ENCODE measurements at places on chromosomes 13 and 19.

- DNase-seq = no peak
Measured at GRCh38 chr13:63208826-63209225, 1793.2 kb upstream of the PCDH20 start.

DNA sequence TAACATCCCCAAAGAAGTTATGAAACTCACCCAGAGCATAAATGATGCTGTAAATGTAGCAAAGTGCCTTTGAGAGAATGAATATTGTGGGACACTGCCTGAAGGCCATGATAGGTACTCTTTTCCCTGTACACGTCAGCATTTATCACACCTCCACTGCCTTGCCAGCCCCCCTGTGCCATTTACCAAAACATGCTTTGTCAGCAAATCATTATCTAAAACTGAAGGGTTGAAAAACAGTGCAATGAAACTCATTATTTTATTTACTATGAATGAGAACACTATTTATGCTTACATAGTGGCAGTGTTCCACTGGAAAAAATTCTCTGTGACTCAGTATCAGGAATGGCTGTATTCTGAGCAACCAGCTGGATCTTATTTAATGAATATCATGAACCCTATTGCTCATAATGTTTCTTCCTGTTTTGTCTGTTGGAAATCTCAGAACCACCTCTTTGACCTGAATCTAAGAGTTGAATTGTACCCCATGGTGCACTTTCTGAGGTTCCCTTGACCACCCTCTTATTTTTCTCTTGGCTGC is 564.1 kb downstream of the DCT start:
- no peak for DNase-seq

GRCh38 chr19:51147663-51148062 is 5.6 kb downstream of the SIGLEC7 start:
- DNase-seq = no peak

- no peak for DNase-seq
Measured at GRCh38 chr19:1356508-1356865, 27.2 kb upstream of the NDUFS7 start.

GRCh38 chr13:50650592-50651504 is 192.6 kb downstream of the DLEU7 start:
- no peak for DNase-seq

GRCh38 chr13:111345682-111346081 is 25.2 kb downstream of the TEX29 start:
- no peak for DNase-seq

GRCh38 chr19:41363371-41363752 is 587 bp downstream of the B9D2 start:
- no peak for DNase-seq

GRCh38 chr19:56538254-56538760 is 441 bp upstream of the ZFP28 start:
- DNase-seq = peak; percentile 88

DNA sequence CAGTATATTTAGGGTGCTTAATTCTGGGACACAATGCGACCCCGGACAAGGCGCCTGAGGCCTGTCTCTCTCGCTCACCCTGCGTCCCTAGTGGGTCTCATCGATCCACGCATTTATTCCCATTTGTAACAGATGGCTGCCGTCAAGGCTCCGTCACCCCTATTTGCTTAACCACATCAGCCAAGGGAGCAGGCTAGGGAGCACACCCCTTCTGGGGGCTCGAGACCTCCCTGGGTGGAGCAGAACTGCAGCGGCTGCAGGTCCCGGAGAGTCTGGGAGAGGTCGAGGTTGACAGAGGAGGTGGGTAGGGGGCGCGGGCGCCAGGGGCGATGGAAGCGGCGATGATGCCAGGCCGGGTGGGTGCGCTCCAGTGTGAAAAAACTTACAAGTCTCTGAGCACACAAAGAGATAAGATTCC is 507 bp downstream of the ALG5 start:
- no peak for DNase-seq

DNA sequence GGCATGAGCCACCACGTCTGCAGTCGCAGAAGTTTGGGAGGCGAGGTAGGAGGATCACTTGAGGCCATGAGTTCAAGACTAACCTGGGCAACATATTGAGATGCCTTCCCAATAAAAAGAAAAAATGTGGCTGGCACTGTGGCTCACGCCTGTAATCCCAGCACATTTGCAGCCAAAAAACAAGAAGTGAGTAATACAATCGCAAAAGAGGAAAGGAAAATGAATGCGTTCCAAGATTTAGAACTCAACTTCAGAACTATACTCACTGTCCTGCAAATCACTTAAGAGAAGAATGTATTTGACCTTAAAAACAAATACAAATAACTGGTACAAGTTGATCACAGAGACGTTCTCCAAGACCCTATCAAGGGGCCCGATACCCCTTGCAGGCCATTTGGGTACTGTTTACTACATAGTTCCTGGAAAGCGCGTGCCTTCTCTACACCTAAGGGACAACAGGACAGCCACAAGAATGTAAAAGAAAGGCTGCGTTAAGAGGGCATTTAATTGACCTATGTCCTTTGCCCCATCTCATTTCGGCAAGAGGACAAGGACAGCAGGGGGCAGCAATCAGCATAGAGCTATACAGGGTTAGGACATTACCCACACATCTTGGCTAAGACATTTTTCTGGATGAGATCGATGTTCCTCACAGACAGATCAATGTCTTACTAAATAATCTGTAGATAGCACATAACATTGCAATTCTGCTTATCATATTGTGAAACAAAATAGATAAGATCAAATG is 41.3 kb downstream of the FLT3 start:
- DNase-seq = no peak

- DNase-seq = no peak
Measured at GRCh38 chr13:99981735-99982035, at the start of gene ZIC2. ZIC2 (plus strand) TSS chr13:99981784; CDS start chr13:99982065, 281 bp downstream.

GRCh38 chr19:13952931-13953531 is 722 bp downstream of the DCAF15 start:
- DNase-seq = no peak

GRCh38 chr19:39195755-39196154 is 1.0 kb upstream of the NCCRP1 start:
- no peak for DNase-seq

DNA sequence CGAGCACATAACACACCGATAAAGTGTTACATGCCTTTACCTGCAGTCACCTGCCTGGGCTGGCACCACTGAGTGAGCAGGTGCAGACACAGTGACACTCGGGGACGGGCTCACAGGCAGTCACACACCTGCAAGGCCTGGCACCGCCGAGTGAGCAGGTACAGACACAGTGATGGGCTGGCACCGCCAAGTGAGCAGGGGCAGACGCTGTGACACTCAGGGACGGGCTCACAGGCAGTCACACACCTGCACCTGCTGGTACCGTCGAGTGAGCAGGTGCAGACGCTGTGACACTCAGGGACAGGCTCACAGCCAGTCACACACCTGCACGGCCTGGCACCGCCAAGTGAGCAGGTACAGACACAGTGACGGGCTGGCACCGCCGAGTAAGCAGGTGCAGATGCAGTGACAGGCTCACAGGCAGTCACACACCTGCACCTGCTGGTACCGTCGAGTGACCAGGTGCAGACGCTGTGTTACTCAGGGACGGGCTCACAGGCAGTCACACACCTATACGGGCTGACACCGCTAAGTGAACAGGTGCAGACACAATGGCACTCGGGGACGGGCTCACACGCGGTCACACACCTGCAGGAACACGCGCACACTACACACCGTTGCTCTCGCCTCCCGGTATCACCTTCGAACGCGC is 470 bp downstream of the ZNF835 start:
- DNase-seq = no peak

- no peak for DNase-seq
Measured at GRCh38 chr13:95391785-95392184, 90.5 kb upstream of the ABCC4 start.

GRCh38 chr19:14517840-14518505 is at the start of gene DNAJB1:
DNAJB1 (minus strand) TSS chr19:14518397; CDS start chr19:14518349, 48 bp downstream.
- peak; percentile 75 for DNase-seq
